ENCODE measurements at places on chromosomes 1 and 21.

DNA sequence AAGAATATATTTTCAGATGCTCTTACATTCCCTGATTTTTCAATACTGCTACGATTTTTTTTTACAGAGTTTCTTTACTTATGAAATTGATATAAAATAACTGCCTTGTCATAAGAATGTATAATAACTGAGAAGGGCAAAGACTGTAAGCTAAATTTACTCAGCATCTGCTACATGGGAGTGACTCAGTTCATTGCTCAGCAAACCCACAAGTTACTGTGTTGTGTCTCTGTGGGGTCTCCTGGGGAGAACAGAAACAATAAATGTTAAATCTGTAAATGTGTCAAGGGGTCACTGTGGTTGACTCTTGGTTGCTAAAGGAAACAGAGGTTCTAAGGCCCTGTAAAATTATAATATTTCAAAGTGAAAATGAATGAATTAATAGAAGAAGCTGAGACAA is 210.3 kb upstream of the CACYBP start:
- DNase-seq = no peak

GRCh38 chr1:21292984-21293536 is 2.8 kb upstream of the ECE1 start:
- DNase-seq = no peak

- peak; percentile 54 for DNase-seq
Measured at GRCh38 chr1:151251656-151252470, 2.7 kb upstream of the PSMD4 start.

- DNase-seq = no peak
Measured at GRCh38 chr1:42963378-42964043, 4.8 kb upstream of the SLC2A1 start.

DNA sequence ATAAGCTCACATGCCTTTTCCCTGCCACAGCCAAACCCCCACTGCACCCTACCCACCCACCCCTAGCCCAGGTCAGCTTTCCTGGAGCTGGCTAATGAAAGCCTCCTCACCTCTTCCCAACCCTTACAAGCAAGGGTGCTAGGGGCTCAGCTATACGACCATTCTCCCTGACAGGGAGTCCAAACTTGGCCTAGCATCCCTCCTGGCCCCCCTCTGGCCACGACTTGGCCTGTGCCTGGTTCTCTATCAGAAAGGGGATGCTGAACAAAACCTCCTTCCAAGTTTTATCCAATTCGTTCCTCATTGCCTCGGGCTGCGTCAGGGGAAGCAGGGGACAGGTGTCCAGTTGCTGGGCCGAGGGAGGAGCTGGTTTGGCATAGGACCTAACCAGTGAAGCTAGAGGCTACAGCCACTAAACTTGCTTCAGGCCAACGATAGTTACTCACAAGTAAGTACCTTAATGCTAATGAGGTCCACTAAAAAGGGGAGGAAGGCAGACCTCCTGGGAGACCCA is 8.6 kb downstream of the TMEM81 start:
- no peak for DNase-seq

- DNase-seq = no peak
Measured at GRCh38 chr1:248850124-248850523, 8.8 kb downstream of the ZNF692 start.

- DNase-seq = no peak
Measured at GRCh38 chr1:26838474-26839338, 12.2 kb downstream of the ZDHHC18 start.

Measured in WTC11 (cell line).